Lung (tissue), 17 donors: ENCODE measurements at places on chromosomes 13 and 19. TPM values are rescaled to one million over a fixed set of nuclear protein-coding genes. Genes with fewer than 3 reads are reported as not detected.
A peak's percentile ranks its signal among the peaks of the same experiment; 100 is the strongest.

- H3K27me3 ChIP-seq: peaks cover 5% of the 10 kb centered on the region
- DNase-seq: no peak
- no peaks in the 10 kb centered on the region for H3K4me1 ChIP-seq
- H3K4me3 ChIP-seq: no peak overlapping the region
- no peaks in the 10 kb centered on the region for H3K36me3 ChIP-seq
Measured at GRCh38 chr19:55152017-55152416, 3.0 kb upstream of the TNNT1 start.

GRCh38 chr13:91214031-91214430, 133.5 kb upstream of the MIR17HG start:
- no peak for DNase-seq
- H3K4me3 ChIP-seq: no peak overlapping the region
- no peaks in the 10 kb centered on the region for H3K36me3 ChIP-seq
- no peaks in the 10 kb centered on the region for H3K4me1 ChIP-seq
- no peaks in the 10 kb centered on the region for H3K27me3 ChIP-seq

- peak overlapping the region; percentile 55 for H3K27ac ChIP-seq
- H3K36me3 ChIP-seq: no peaks in the 10 kb centered on the region
- H3K4me3 ChIP-seq: no peak overlapping the region
- no peaks in the 10 kb centered on the region for H3K4me1 ChIP-seq
- no peak for DNase-seq
Measured at GRCh38 chr13:113404723-113405471, 41.0 kb upstream of the GRTP1 start.

SKA3 gene
- 3.2 TPM for total RNA-seq

PDE4C gene
- 32.4 TPM for total RNA-seq

GRCh38 chr19:45478454-45479238, 10.8 kb downstream of the FOSB start:
- peak overlapping the region; percentile 96 for H3K27ac ChIP-seq
- no peaks in the 10 kb centered on the region for H3K36me3 ChIP-seq
- no peaks in the 10 kb centered on the region for H3K4me1 ChIP-seq
- no peaks in the 10 kb centered on the region for H3K27me3 ChIP-seq

- no peak for DNase-seq
- no peaks in the 10 kb centered on the region for H3K4me1 ChIP-seq
- H3K36me3 ChIP-seq: no peaks in the 10 kb centered on the region
Measured at GRCh38 chr19:2532252-2533071, 56.5 kb downstream of the GADD45B start.

CALR gene
- total RNA-seq: 479 TPM

CPAMD8 gene
- total RNA-seq: 38.5 TPM

DNA sequence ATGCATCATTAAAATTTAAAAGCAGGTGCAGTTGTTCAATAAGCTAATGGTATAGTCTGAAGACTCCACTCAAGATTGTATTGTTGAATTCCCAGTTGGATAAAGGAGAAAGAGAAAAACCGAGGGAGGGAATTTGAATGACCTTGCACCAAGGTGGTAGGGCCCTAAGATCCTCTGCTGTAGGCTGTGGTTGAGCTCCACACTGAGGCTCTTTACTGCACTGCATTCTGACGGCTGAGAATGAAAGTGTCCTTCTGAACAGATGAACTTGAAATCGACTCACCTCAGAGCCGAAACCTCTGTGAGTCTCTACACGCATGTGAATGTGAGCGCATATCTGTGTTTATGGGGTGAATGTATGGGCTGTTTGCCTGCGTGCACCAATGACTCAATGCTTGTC, 388.9 kb upstream of the DACH1 start:
- no peak overlapping the region for H3K4me3 ChIP-seq
- no peaks in the 10 kb centered on the region for H3K4me1 ChIP-seq
- H3K36me3 ChIP-seq: no peaks in the 10 kb centered on the region

DNA sequence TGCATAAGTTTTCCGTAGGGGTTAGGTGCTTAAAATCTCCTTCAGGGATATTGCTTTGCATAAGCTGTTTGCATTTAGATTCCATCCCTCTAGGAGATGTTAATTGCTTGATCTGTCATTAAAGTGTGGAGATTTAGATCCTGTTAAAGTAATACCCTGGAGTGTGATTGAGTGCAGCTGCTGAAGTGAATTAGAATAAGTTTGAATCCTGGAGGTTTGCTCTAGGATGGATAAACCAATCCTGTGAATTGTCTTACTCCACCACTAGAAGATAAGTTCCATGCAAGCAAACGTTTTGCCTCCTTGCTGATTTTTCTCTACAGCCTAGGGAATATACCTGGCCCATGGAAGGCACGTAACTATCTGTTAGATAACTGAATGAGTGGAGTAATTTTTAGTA, 1487.2 kb upstream of the PRR20A start:
- no peak overlapping the region for H3K27ac ChIP-seq
- no peaks in the 10 kb centered on the region for H3K36me3 ChIP-seq
- no peak overlapping the region for H3K4me3 ChIP-seq
- H3K4me1 ChIP-seq: no peaks in the 10 kb centered on the region
- no peaks in the 10 kb centered on the region for H3K27me3 ChIP-seq

CEACAM6 gene
- 5.2 TPM for total RNA-seq

NTF4 gene
- total RNA-seq: 2.1 TPM

DNA sequence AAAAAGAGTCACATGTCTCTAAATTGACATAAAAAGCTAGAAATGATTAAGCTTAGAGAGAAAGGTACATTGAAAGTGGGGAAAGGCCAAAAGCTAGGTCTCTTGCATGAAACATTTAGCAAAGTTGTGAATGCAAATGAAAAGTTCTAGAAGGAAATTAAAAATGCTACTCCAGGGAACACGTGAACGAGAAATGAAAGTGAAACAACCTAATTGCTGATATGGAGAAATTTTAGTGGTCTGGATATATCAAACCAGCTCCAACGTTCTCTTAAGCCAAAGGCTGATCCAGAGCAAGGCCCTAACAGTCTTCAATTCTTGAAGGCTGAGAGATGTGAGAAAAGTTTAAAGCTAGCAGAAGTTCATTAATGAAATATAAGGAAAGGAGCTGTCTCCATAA, 419.8 kb downstream of the SLITRK6 start:
- no peaks in the 10 kb centered on the region for H3K27me3 ChIP-seq
- no peak for DNase-seq
- no peak overlapping the region for H3K4me3 ChIP-seq
- no peaks in the 10 kb centered on the region for H3K36me3 ChIP-seq
- no peak overlapping the region for H3K27ac ChIP-seq
